ENCODE measurements at places on chromosomes 5 and 9. TPM values are rescaled to one million over a fixed set of nuclear protein-coding genes. Genes with fewer than 3 reads are reported as not detected.

DNA sequence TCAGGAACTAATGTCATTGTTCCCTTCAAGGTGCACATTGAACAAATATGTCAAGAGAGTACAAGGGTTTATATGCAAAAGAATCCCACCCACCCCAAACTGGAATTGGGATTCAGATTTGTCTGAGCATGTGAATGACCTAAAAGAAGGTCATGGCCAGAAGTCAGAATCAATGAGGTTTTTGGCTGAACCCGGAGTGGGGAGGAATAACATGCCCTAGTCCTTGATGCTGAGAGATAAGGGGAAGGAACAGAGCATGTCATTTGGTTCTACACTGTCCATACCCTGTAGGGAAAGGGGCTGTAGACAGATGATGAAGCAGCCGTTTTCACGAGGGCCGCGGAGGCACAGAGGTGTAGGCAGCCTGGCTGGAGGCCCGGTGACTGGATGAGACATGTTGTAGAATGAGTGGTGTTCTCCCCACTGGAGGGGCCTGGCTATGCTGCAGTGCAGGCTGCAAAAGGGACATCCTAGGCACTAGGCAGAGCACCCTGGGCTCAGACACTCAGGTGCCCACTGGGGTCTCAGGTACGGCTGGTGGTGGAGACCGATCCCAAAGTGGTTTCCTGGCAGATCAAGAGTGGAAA is 65.9 kb downstream of the ZFAND5 start:
- no peaks in the 10 kb centered on the region for H3K36me3 ChIP-seq
- H3K4me1 ChIP-seq = peaks cover 9% of the 10 kb centered on the region
- no peaks in the 10 kb centered on the region for H3K27me3 ChIP-seq
- H3K27ac ChIP-seq = no peak overlapping the region
- no peak for DNase-seq

GRCh38 chr9:25472085-25472607 is 206.1 kb downstream of the TUSC1 start:
- no peak overlapping the region for H3K4me3 ChIP-seq
- H3K4me1 ChIP-seq = no peaks in the 10 kb centered on the region
- no peaks in the 10 kb centered on the region for H3K36me3 ChIP-seq
- no peak for DNase-seq
- H3K27ac ChIP-seq = no peak overlapping the region

- H3K4me1 ChIP-seq = peaks cover 25% of the 10 kb centered on the region
- H3K36me3 ChIP-seq = no peaks in the 10 kb centered on the region
- H3K27ac ChIP-seq = no peak overlapping the region
These were observed 68.7 kb upstream of the UNC5A start for GRCh38 chr5:176741561-176742211.

DNA sequence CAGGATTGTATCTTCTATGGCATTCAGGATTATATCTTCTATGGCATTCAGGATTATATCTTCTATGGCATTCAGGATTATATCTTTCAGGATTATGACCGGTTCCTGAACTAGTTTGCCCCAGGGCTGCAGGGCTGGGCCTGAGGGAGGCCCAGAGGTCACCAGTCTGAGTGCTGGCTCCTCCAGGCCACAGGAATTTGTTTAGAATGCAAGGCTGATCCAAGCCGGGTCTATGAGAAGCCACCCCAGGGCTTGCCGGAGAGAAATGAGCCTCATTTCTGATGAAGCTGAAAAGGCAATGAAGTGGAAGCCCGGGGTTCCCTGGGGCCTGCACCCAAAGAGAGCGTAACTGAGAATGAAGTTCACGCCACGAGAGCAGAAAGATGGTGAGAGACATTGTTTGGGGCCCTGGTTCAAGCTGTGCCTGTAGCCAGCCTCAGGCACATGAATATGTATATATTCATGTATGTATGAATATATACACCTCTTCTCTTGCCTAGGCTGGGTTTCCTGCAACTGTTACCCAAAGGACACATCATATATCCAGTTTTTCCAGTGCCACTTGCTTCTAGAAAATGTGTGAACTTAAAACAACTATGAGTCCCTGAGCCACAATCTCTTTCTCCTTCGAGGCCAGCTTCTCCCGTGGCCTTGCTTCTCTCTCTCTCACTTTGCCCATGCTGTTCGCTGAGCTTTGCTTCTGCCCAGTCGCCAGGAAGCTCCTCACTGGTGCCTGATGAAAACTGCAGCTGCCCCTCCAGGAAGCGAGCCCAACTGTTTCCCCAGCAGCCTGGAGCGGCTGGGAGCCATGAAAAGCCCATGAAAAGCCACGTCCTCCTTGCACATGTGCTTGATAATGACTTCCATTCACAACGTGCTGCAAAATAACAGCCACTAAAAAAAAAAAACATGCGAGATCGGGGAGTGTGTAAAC is 62.3 kb downstream of the GTF3C4 start:
- H3K27me3 ChIP-seq = peaks cover 9% of the 10 kb centered on the region
- no peaks in the 10 kb centered on the region for H3K4me1 ChIP-seq
- H3K36me3 ChIP-seq = no peaks in the 10 kb centered on the region
- H3K27ac ChIP-seq = no peak overlapping the region
- no peak for DNase-seq
- H3K4me3 ChIP-seq = no peak overlapping the region

GRCh38 chr9:71506821-71507220 is 261.5 kb downstream of the CEMIP2 start:
- H3K4me1 ChIP-seq = no peaks in the 10 kb centered on the region
- peaks cover 10% of the 10 kb centered on the region for H3K27me3 ChIP-seq
- DNase-seq = no peak
- H3K36me3 ChIP-seq = no peaks in the 10 kb centered on the region
- H3K27ac ChIP-seq = no peak overlapping the region
- H3K4me3 ChIP-seq = no peak overlapping the region

- H3K27me3 ChIP-seq = peaks cover 9% of the 10 kb centered on the region
- no peak for DNase-seq
These were observed 344.2 kb downstream of the ADGRV1 start for GRCh38 chr5:90902651-90903386.

DNA sequence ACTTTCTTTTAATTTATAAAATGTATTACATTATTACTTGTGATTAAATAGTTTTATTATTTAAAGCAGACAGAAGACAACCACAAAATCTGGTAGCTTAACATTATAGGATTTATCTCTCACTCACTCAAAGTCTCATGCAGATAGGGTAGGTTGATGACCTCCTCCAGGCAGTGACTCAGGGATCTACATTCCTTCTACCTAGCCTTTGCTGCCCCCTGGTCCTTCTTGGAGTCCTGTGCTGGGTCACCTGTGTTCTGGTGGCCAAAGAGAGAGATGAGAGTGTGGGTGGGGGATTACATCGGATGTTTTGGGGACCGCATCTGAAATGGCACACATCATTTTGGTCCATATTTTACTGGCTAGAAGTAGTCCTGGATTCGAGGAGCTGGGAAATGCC is 95.7 kb upstream of the CTSL start:
- DNase-seq = no peak
- no peaks in the 10 kb centered on the region for H3K27me3 ChIP-seq
- no peak overlapping the region for H3K27ac ChIP-seq

DNA sequence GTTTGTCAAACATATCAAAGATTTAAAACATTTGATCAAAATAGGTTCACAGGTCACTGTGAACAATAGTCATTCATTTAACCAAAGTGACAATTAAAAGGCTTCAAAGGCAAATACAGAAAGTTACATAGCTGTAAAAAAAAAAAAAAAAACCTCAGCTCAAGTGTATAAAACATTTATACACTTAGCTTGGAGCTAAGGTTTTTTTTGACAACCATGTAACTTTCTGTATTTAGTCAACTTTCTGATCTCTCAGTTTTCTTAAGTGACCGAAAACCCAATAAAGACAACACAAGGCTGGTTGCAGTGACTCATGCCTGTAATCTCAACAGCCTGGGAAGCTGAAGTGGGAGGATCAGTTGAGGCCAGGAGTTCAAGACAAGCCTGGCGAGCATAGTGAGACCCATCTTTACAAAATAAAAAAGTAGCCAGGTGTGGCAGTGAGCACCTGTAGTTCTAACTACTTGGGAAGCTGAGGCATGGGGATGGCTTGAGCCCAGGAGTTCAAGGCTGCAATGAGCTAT is 16.4 kb upstream of the UBTD2 start:
- H3K27me3 ChIP-seq = peaks cover 7% of the 10 kb centered on the region
- no peaks in the 10 kb centered on the region for H3K4me1 ChIP-seq
- no peaks in the 10 kb centered on the region for H3K36me3 ChIP-seq
- H3K27ac ChIP-seq = no peak overlapping the region

The FOXD4L5 gene
- total RNA-seq = 0.07 TPM

All from activated CD4-positive, alpha-beta T cell treated with anti-CD3 and anti-CD28 coated beads for 36 hours (primary cell).